ENCODE measurements at places on chromosomes 7 and 10. TPM values are rescaled to one million over a fixed set of nuclear protein-coding genes. Genes with fewer than 3 reads are reported as not detected.

DNA sequence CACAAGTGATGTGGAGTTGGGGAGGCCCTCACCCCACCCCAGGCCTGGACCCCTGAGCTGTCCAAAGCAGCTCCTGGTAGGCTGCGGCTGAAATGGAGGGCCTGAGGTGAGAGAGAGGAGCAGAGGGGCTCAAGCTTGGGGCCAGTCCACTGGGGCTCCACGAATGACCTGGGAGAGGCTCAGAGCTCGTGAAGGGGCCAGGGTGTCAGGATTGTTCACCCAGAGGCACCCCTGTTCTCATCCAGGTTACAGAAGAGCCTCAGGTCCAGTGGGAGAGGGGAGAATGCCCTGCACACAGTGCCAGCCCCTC lies 102.2 kb upstream of the RET start:
- DNase-seq, result no peak

DNA sequence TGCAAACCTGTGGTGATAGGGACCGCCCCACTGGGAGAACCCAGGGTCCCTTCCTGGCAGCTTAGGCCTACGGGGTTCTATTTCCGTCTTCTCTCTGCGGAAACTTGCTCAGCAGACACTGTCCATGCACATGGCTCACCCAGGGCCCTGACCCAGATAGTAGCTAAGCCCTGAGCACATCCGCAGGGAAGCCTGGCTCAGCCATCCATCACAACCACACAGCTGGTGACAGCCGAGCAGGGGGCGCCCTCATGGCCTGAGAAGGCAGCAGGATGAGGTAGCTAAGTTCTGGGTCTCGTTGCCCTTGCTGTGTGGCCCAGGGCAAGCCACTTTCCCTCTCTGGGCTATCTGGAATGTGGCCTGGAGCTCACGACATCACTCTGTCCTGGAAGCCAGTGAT lies 23.3 kb downstream of the NPTX2 start:
- DNase-seq, result no peak

GRCh38 chr10:13528123-13528874 lies 515 bp downstream of the BEND7 start:
- no peak for DNase-seq

DNA sequence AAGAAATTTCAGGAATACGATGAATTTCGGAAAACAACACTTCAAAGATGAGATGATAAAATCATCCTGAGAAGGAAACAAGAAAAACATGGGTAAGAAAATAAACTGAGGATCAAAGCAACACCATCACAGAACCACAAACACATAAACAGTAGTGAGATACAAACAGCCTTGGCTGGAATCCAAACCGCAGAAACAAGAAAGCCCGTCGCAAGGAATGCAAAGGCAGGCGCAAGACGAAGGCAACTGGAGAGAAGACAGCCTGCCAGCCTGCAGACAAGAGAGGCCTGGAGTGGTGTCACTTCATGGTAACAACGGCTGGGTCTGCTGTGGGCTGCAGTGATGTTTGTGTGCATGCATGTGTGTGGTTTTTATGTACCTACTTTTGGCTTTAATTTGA lies 61.8 kb upstream of the DRGX start:
- DNase-seq, result no peak

DNA sequence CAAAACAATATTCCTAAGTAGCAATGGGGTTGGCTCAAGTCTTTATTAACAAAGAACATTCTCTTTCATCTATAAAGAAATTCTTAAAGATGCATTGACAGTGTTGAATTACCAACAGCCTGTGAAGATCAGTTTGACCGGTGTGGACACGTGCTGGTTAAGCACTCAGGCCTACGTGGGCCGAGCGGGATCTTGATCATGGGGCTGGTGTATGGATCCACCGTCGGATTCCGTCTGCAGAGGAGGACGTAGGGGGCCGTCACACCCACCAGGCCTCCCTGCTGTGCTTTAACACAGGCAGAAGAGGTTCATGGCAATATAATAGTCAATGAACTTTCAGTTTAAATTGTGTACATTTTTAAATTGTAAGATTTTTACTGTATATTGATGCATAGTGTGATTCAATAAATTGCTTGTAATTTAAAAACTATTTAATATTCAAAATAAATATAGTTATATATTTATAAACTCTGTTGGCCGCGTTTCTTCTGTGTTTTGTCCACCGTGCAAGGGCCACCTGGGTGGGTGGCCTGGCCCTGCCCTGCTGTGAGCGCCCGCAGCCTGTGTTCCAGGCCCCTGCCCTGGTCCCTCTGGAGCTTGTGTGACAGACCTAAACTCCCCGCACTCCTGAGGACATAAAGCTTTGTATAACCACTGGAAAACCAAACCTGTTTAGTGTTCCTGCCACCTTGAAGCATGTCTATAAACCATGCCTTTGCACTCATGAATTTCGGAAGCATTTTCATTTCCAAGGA lies 1.9 kb upstream of the BHLHA15 start:
- no peak for DNase-seq

GRCh38 chr10:64316833-64317232 lies 795.6 kb downstream of the REEP3 start:
- no peak for DNase-seq

- no peak for DNase-seq
These were observed 13.5 kb downstream of the COBL start for GRCh38 chr7:51303142-51303525.

- no peak for DNase-seq
These were observed 77.5 kb upstream of the CDK6 start for GRCh38 chr7:92913849-92914248.

- DNase-seq, result no peak
These were observed 13.7 kb upstream of the ZSCAN21 start for GRCh38 chr7:100035876-100036275.

- DNase-seq, result no peak
These were observed 463.2 kb downstream of the GALNT17 start for GRCh38 chr7:71595176-71595575.

- DNase-seq, result no peak
These were observed 38.8 kb downstream of the SLC29A3 start for GRCh38 chr10:71357792-71358265.

- DNase-seq, result no peak
These were observed 214.6 kb upstream of the TPK1 start for GRCh38 chr7:145050415-145050814.

- no peak for DNase-seq
These were observed 130.6 kb upstream of the SLC26A5 start for GRCh38 chr7:103576641-103577040.

- DNase-seq, result no peak
These were observed 73.4 kb downstream of the MYOF start for GRCh38 chr10:93408783-93409182.

GRCh38 chr7:158474488-158474887 lies 113.1 kb downstream of the PTPRN2 start:
- DNase-seq, result no peak

DNA sequence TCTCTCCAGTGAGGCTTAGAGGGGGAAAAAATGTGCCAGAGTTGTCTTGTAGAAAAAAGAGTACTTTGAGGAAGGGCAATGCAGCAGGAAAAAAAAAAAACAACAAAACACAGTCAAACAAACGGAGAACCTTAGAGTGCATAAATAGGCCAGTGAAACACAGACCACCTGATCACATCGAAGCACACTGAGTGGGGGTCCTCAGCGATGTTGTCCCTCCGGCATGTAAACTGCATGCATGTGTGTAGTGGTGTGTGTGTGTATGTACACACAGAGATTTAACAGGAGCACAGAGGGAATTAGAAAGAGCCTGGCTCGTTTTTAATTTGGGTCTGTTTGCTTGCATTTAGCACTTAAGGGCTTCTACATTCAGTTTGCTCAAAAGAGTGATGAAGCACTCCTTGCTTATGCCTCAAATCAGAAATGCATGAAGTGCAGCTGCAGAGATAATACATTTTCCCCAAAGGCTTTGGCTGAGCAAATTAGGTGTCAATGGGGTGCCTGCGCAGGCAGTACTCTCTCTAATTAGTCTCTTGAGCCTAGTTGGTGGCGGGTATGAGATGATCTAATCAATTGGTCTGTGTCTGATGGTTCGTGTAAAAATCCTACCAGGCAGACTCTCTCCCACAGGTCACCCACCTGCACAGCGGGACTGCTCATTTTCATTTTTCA lies 62.7 kb upstream of the FZD1 start:
- DNase-seq, result no peak

GRCh38 chr7:112843151-112843550 lies 53.0 kb upstream of the TMEM168 start:
- DNase-seq, result no peak

The DHTKD1 gene
- 10.0 TPM for polyA plus RNA-seq

The SCRN1 gene
- polyA plus RNA-seq, result 32.3 TPM

The ANLN gene
- polyA plus RNA-seq, result 18.1 TPM

The ZNF425 gene
- polyA plus RNA-seq, result 3.0 TPM

The SLC18A2 gene
- 0.29 TPM for polyA plus RNA-seq

The ENTPD1 gene
- polyA plus RNA-seq, result 12.3 TPM

The NUTM2A gene
- polyA plus RNA-seq, result 4.1 TPM

The KCND2 gene
- 1.2 TPM for polyA plus RNA-seq

The ZNF107 gene
- 4.8 TPM for polyA plus RNA-seq

The TEX47 gene
- not detected for polyA plus RNA-seq

The EGFR gene
- 20.1 TPM for polyA plus RNA-seq

The VWC2 gene
- 0.09 TPM for polyA plus RNA-seq

The EFCAB10 gene
- 1.4 TPM for polyA plus RNA-seq

Data from forelimb muscle (tissue), 1 donor.